Activated CD4-positive, alpha-beta T cell treated with anti-CD3 and anti-CD28 coated beads for 36 hours (primary cell): ENCODE measurements at places on chromosomes 7 and 10.

GRCh38 chr7:46969303-46970130 is 612.4 kb downstream of the TNS3 start:
- DNase-seq, result no peak

DNA sequence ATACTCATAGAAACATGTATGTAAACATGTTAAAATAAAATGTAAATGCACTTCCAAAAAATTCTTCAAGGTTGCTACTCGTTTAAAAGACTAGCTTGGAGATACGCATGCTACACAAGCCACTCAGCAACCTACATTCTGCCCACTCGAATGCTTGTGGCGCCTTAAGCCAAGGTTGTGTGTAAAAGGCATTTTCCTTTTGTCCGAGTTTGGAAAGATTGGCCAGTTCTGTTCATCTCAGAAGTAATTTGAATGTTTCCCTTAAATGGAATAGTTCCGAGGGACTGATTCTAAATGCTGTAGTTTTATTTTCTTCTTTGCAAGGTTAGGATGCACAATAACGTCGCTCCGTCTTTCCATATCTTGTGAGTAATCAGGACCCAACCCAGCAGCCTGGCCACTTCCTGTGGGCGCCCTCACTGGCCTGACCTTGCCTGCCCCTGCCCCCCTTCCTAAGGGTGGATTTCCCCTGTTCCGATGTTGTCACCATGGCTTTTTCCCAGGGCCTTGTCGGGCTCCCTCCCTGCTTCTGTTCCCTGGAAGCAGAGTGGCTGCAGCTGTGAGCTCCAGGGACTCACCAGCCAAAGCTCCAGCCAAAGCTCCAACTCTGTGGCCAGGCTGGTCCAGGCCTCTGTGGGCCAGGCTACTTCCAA is 70.6 kb downstream of the PTPRE start:
- peak; percentile 28 for DNase-seq

DNA sequence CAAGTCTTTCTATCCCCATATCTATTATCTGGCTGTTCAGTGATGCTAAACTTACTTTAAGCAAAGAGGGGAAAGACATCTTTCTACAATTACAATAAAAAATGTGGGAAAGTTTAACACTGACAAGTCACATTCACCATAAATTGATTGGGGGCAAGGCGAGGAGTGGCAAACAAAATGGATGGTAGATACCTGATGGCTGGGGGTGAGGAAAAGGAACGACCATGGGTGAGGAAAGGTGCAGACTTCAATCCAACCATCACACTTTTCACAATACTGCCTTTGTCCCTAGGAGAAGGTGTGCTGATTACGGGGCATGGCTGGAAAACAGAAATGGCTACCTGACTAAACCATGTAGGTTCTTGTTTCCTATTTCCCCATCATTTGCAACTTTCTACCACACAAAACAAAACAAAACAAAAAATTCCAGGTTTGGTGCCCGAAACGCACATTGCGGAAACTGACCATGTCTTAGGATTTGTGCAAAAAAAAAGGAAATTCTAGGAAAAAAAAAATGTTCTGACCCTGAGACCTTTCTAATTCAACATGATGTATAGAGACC is 3.8 kb downstream of the RELN start:
- DNase-seq, result no peak

DNA sequence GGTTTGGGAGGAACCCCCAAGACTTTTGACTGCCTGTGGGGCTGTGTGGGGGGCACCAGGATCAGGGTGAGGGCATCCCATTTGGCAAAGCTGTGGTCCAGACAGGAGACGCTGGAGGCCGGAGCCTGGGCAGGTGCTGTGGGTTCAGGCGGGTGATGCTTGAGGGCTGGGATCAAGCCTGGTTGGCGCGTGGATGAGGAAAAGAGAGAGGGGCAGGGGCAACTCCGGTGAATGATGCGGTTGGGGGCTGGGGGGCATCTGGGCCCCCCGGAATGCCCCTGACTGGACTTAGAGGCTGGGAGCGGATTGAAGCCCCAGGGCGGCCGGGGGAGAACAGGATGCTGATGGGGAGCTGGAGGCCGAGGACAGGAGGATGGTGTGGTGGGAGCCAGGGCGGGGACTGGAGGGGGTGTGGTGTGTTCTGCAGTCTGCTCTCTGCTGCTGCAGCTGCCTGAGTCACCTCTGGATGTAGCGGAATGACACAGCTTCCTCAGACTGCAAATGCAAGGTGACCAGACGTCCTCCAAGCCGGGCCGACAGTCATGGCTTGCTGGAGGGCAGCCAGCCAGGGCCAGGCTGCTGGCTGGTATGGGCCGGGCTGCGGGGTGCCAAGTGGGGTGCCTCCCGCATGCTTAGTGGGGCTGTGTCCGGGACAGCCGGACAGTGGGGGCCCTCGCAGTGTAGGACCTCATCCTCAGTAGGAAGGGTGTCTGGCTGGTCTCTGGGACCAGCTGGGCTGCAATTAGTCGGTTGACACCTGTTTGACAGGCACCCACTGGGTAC is 3.2 kb downstream of the MAFK start:
- DNase-seq, result peak; percentile 78
